ENCODE measurements at places on chromosomes 3 and 15. TPM values are rescaled to one million over a fixed set of nuclear protein-coding genes. Genes with fewer than 3 reads are reported as not detected.
A peak's percentile ranks its signal among the peaks of the same experiment; 100 is the strongest.

TGM4 gene
- total RNA-seq: not detected

DNA sequence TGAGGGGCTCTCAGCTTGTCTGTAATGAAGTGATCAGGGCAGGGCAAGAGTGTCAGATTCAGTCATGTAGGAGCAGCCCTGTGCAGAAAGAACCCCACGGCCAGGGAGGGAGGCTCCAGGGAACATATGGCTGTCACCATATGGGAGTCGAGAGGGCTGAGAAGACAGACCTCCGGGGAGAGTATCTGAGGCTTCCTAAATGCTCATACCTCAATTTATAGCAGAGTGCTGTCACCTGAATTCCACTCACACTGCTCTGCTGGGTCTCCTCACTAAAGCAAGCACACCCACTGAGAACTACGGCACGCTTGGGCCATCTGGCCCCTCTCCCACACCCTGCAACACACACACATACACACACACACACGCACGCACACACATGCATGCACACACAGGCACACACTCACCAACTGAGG is 92.3 kb upstream of the TJP1 start:
- no peak for DNase-seq

DNA sequence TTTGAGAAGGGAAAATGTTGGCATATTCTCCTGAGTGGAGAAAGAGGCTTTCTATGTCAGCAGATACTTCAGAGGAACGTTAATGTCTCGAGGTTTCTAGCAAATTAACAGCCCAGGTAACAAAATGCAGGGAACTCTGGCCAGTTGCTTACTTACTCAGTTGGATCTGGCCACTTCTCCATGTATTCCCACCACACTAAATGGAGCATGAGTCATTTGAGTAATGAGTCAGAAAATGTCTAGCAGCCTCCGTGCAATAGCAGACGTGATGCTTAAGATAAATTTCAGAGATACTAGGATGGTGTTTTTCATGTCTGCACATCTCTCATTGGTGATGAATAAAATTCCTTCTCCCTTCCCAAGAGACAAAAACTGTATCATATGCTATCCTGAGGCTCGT is 671.5 kb downstream of the FHIT start:
- no peak for DNase-seq

LRTM1 gene
- not detected for total RNA-seq

DNA sequence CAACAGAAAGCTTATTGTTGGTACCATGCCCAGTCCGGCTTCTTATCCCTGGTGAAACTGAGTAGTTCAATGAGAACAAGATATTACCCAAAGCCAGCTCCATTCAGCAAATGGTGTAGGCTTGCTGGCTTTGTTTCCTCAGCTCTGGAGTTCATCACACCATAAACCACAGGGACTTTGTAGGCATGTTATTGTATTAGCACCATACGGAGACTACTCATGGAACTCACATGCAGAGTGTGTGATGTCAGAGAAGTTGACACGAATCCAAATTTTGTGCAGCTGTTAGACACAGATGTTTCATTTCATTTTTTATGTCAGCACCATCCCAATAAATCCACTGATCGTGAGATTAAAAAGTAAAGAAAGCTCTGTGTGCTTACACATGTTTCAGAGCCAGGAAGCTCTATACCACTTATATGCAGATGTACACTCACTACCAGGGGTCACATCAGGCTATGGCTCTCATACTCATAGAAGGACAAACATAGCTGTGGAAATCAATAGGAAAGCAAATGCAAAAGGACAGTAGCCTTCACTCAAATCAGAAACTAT is 63.4 kb upstream of the LEKR1 start:
- no peak for DNase-seq

DNA sequence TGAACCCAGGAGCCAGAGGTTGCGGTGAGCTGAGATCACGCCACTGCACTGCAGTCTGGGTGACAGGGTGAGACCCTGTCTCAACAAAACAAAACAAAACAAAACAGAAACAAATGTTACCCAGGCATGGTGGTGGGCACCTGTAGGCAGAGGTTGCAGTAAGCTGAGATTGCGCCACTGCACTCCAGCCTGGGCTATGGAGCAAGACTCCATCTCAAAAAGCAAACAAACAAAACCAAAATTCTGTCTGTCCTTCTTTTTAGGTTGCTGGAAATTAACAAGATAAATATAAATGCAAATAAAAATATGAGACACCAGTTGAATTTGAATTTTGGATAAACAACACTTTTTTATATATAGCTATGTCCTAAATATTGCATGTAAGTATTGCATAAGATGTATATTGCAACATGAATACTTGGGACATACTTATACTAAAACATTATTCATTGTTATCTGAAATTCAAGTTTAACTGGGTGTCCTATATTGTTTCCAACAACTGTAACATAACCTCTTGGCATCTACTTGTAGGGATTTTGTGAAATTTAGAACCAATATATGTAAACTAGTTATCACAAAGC is 4.7 kb upstream of the CEP97 start:
- no peak for DNase-seq

RASL12 gene
- total RNA-seq: 6.5 TPM

- DNase-seq: no peak
Observed at GRCh38 chr15:83844742-83845141, 190.8 kb downstream of the ADAMTSL3 start.

KLHL40 gene
- not detected for total RNA-seq

- DNase-seq: no peak
Observed at GRCh38 chr3:152621967-152622810, 212.7 kb upstream of the P2RY1 start.

GRCh38 chr3:115658337-115659181 is 35.2 kb downstream of the GAP43 start:
- DNase-seq: peak; percentile 38

MITF gene
- total RNA-seq: 27.2 TPM

GRM7 gene
- 0.28 TPM for total RNA-seq

DNA sequence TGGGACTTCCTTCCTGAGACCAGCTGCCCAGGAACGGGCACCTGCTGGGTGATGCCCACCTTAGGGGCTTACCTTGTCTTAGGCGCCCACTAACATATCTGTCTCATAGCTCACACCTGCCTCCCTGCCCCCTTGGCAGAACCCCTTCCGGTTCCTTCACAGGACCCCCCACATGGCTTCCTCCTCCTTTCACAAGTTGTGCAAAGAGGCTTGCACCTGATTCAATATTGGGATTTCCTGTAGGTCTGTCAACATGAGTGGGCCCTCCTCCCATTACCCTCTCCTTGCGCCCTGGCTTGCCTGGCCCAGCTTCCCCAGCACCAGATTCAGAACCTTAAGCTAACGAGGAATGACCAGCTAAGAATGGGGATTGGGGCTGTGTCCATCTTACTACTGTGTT is 633 bp downstream of the THPO start:
- no peak for DNase-seq

DNA sequence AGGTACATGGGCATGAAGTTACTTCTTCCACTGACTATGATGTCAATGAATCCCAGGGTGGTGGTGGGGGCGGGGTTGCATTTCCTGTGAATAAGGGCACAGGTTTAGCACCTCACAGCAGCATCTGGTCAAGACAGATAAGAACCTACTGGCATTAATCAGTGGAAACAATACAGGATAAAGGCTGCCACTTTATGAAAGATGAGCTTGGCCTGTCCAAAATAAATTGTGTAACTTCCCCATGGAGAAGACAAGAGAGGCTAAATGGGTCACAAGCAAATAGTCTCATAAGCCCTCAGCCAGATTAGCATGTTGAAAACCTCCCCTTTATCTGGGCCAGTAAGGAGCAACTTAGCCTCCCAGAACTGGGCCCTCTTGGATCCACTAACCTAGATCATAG is 27.4 kb upstream of the PLSCR2 start:
- DNase-seq: no peak

DNA sequence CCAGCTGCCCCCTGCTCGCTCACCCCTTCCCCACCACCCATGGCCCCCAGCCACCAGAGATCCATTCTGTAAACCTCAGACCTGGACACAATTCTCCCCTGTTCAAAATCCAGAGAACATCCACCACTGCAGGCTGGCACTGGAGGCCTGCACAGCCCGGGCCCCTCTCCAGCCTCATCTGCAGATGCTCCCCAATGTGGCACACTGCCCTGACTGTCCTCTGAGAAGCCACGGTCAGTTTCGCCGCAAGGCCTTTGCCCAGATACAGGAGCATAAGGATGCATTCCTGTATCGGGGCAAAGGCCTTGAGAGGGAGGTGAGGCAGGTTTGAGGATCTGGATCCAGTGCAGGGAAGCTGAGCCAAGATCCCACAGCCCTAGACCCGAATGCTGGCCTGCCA is 175.4 kb upstream of the LINGO1 start:
- no peak for DNase-seq

DNA sequence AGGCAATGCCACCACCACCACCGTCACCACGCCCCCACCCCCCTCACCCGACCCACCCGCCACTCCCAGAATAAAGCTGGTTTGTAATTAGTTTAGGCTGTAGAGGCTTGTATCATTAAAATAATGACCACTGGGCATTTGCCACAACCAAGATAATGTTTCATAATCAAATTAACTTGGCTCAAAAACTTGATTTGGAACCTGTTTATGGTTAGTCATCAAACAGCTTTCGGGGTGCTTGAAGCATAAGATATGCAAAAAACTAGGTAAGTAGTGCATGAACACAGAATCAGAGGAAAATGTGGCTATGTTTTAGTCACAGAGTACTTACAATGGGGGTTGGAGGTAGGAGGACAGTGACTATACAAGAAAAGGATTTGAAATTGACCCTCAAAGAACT is 115.1 kb downstream of the FHIT start:
- no peak for DNase-seq

DNA sequence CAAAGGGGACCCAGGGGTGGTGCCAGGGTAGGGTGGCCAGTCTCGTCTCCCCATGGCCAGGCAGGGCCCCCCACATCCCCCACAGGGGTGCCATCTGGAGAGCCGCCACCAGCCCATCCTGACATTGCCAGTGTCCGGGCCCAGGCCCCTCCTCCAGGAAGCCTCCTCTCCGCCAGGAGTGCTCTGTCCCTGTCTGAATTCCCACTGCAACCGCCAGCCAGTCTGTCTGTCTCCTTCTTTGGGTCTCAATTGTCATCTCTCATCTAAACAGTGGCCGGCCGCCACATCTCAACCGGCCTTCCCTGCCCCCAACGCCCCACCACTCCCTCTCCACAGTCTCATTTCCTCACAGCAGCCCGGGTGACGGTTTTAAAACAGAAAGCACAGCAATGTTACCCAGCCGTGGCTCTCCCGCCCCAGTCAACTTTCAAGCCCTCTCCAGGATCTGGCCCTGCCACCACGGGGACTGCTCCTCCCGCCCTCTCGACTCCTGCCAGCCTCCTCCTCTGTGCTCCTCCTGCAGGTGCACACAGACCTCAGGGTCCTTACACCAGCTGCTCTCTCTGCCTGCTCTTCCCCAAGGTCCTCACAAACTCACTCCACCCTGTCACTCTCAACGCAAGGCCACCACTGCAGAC is 57.0 kb downstream of the IQSEC1 start:
- no peak for DNase-seq

- no peak for DNase-seq
Observed at GRCh38 chr3:143352850-143353550, 233.4 kb downstream of the CHST2 start.

STARD9 gene
- 16.5 TPM for total RNA-seq

GRCh38 chr3:124034016-124034843 is 42.3 kb upstream of the ROPN1 start:
- no peak for DNase-seq

DNA sequence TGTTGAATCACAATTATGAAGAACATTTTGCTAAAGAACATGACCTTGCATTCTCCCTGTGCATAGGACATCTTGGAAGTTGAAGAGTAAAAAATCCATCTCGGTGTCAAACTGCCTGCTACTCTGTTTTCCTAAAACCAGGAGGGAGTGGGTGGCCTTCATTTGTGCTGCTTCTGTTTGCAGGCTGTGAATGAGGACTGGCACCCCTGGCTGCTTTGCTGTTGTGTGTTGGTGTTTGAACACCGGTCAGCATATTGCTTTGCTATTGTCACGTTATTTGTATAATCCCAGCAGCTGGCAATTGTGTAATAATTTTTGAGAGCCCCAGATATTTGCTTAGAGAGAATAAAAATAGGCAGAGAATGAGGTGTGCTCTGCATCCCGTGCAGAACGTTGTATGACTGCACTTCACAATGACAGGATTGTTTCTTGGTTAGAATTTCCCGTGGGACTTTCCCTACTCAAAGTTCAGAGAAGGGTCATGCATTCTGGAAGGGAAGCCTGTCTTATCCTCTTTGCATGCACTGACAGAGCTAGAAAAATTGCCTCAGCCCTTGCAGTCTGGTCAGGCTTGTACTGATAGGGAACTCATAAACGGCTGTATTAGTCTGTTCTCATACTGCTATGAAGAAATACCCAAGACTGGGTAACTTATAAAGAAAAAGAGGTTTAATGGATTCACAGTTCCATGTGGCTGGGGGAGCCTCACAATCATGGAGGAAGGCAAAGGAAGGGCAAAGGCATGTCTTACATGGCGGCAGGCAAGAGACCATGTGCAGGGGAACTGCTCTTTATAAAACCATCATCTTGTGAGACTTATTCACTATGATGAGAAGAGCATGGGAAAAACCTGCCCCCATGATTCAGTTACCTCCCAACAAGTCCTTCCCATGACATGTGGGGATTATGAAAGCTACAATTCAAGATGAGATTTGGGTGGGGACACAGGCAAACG is 16.3 kb downstream of the SV2B start:
- no peak for DNase-seq

DNA sequence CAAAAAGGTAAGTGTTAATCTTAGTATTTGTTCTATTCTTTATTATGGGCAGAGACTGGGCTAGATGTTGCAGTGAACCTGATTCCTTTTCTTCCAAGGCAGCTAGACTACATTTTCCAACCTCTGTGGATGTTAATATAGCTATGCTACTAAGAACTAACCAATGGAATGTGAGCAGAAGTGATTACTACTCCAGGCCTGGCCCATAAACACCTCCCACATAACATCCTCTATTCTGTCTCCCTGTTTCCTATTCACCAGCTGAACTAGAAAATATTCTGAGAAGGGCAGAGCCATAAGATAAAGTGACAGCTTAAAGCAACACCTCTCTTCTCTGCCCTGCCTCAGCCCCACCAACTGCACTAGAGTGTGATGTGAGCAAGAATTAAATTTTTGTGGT is 29.4 kb downstream of the CD200R1L start:
- DNase-seq: no peak

Measured in omental fat pad (tissue), 4 donors.